ENCODE measurements at places on chromosomes 16 and 17. TPM values are rescaled to one million over a fixed set of nuclear protein-coding genes. Genes with fewer than 3 reads are reported as not detected.

The ATF7IP2 gene
- 17.1 TPM for total RNA-seq

The SAMD14 gene
- total RNA-seq = 5.0 TPM

The TBC1D3I gene
- total RNA-seq = 0.41 TPM

The HCFC1R1 gene
- total RNA-seq = 61.3 TPM

The WSCD1 gene
- 14.5 TPM for total RNA-seq

The KCNJ12 gene
- 3.1 TPM for total RNA-seq

The HID1 gene
- 32.6 TPM for total RNA-seq

The SMIM22 gene
- total RNA-seq = 36.5 TPM

Measured in kidney (tissue), 22 donors.